Stimulated activated CD8-positive, alpha-beta memory T cell treated with anti-CD3 and anti-CD28 coated beads, Interleukin-4, amount 100 ng/mL, for 4 hours (primary cell): ENCODE measurements at places on chromosomes 3 and 15.

GRCh38 chr3:25500706-25501210, 72.7 kb downstream of the RARB start:
- no peak for DNase-seq

- no peak for DNase-seq
Observed at GRCh38 chr15:73108676-73109075, 56.4 kb downstream of the NEO1 start.

GRCh38 chr15:67164811-67165253, 89.6 kb downstream of the AAGAB start:
- DNase-seq: no peak

DNA sequence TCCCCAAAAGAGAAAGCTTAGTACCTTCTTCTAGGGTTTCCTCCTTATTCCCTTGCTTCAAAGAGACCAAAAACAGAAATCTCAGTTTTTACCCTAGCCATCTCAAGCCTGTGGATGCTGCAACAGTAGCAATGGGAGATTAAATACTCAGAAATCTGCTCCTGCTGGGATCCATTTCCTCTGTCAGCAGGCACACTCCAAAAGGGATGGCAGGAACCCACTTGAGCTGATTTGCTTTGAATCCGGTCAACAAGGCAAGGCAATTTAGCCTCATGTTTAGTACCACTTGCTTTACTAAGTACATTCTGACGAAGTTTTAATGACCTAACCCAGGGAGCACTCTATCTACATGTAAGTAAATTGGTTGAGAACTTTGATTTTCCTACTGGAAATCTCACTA, 590.0 kb upstream of the ADAMTS9 start:
- no peak for DNase-seq

- no peak for DNase-seq
Observed at GRCh38 chr3:36591959-36592358, 172.4 kb downstream of the DCLK3 start.

DNA sequence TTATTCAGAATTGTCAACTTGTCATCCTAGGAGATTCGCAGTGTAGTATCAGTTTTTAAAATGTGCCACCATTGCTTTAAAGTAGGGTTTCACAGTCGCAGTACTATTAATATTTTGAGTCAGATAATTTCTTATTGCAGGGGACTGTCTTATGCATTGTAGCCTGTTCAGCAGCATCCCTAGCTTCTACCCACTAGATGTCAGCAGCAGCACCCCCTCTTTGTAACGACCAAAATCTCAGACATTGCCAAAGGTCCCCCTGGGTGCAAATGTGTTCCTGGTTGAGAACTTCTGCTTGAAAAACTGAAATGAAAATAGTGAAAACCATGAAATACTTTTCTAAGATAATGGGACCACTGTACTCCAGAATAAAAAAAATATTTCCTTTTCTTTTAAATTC, 474.8 kb downstream of the CNTN3 start:
- DNase-seq: no peak
